Endothelial cell (in vitro differentiated cells): ENCODE measurements at places on chromosomes 4 and X. TPM values are rescaled to one million over a fixed set of nuclear protein-coding genes. Genes with fewer than 3 reads are reported as not detected.

DNA sequence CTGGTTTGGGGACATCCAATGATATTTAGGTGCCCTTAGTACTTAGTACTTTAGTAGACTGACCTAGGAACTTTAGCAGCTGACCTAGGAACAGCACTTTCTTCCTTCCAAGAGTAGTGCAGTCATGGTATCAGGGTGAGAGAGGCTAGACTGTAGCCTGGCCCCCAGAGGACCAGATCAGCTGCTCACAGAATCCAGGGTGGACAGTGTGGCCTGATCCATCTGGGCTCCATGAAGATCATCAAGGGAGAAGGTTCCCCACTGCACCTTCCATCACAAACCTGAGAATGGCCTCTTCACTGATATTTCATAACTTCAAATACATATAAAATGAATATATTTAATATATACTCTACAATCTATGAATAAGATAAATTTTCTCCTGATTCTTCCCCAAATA, 59.0 kb upstream of the TLR3 start:
- H3K36me3 ChIP-seq, result no peaks in the 10 kb centered on the region
- H3K4me1 ChIP-seq, result no peaks in the 10 kb centered on the region
- no peak overlapping the region for H3K27ac ChIP-seq
- no peaks in the 10 kb centered on the region for H3K27me3 ChIP-seq
- no peak for DNase-seq

GRCh38 chrX:39688576-39689375, 409.0 kb downstream of the BCOR start:
- peaks cover 4% of the 10 kb centered on the region for H3K4me1 ChIP-seq
- no peaks in the 10 kb centered on the region for H3K36me3 ChIP-seq
- H3K27me3 ChIP-seq, result no peaks in the 10 kb centered on the region
- DNase-seq, result peak; percentile 57
- no peak overlapping the region for H3K27ac ChIP-seq
- H3K4me3 ChIP-seq, result no peak overlapping the region

DNA sequence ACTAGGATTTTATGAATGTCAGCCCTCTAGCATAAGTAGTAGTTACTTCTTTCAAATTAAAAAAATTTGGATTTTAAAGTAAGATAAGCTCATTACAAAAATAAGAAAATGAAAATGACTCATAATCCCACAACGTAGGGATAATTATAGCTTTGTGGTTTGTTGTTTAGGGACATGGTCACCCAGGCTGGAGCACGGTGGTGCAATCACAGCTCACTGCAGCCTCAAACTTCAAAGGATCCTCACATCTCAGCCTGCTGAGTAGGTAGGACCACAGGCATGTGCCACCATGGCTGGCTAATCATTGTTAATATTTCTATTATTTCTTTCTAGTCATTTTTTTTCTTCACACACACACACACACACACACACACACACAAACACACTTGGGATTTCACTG, 57.6 kb downstream of the PLAC1 start:
- no peaks in the 10 kb centered on the region for H3K27me3 ChIP-seq
- H3K4me3 ChIP-seq, result no peak overlapping the region
- DNase-seq, result no peak
- H3K27ac ChIP-seq, result no peak overlapping the region
- H3K4me1 ChIP-seq, result no peaks in the 10 kb centered on the region

- DNase-seq, result no peak
- H3K36me3 ChIP-seq, result no peaks in the 10 kb centered on the region
- no peak overlapping the region for H3K27ac ChIP-seq
- no peaks in the 10 kb centered on the region for H3K27me3 ChIP-seq
- no peak overlapping the region for H3K4me3 ChIP-seq
Observed at GRCh38 chr4:126262665-126263064, 947.9 kb downstream of the FAT4 start.

- no peak overlapping the region for H3K4me3 ChIP-seq
- H3K27me3 ChIP-seq, result no peaks in the 10 kb centered on the region
- no peaks in the 10 kb centered on the region for H3K4me1 ChIP-seq
- H3K36me3 ChIP-seq, result no peaks in the 10 kb centered on the region
- H3K27ac ChIP-seq, result no peak overlapping the region
- no peak for DNase-seq
Observed at GRCh38 chrX:154981116-154981411, 41.5 kb downstream of the F8 start.

DNA sequence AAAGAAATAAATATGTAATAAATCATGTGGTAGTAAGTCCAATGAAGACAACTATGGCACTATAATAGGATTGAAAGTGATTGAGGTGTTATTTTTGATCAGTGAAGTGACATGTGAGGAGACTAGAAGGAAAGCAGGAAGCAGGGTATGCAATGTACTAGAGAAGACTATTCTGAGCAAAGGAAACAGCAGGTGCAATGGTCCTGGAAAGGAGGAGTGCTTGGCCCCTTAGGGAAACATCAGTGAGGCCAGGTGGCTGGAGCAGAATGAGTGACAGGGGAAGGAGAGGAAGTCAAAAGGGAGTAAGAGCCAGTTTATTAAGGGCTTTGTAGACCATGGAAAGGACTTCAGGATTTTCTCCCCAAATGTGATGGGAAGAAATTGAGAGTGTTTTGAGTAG, 207.6 kb upstream of the HCCS start:
- no peaks in the 10 kb centered on the region for H3K27me3 ChIP-seq
- DNase-seq, result no peak
- no peaks in the 10 kb centered on the region for H3K4me1 ChIP-seq

DNA sequence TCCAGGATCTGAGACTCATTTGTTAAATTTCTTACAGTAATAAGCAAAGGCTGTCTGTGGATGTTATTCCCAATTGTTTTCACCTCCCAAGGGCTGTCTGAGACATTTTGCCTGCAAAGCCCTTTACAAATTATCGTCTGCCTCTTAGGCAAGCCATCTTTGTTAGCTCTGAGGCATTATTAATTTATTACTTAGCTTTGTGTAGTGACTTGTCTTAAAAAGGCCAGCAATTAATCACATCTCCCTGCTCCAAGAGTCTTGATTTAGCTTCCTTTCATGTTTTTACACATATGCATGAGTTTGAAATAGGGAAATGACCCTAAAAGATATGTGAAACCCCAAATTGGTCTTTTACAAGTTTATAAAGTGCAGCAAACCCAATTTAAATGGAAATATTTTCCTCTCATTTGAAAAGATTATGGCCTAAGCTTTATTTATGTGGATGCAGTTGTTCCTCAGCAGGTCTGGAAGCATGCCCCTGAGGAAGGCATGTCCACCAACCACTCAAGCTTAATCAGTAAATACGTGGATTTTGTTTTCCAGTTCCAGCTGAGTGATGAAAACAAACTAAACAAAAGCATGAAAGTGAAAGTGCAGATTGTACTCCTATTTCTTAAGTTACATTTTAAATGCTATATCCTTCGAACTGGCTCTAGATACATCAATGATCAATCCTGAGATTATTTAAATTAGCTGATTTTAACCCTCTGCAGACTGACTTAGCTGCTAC, 173.6 kb upstream of the LNX1 start:
- H3K27me3 ChIP-seq, result no peaks in the 10 kb centered on the region
- H3K36me3 ChIP-seq, result no peaks in the 10 kb centered on the region
- H3K27ac ChIP-seq, result no peak overlapping the region

DNA sequence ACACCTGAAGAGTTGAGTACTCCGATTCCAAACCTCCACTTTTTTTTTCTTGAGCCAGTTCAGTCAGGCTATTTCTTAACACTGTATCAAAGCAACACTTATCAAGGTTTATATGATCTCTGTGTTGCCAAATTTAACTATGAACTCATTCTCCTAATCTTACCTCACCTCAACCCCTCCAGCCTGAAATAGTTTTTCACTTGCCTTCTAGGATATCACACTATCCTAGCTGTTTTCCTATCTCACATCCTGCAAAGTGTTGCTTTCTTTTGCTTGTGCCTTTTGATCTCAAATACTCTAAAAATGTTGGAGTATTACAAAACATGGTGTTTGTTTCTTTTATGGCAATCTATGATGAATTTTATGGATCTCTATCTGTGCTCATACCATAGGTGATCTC, 415.0 kb downstream of the CFAP47 start:
- no peaks in the 10 kb centered on the region for H3K4me1 ChIP-seq
- H3K27ac ChIP-seq, result no peak overlapping the region
- H3K36me3 ChIP-seq, result no peaks in the 10 kb centered on the region
- DNase-seq, result no peak

GRCh38 chr4:150363721-150364688, 217.9 kb upstream of the MAB21L2 start:
- peaks cover 2% of the 10 kb centered on the region for H3K27me3 ChIP-seq
- no peaks in the 10 kb centered on the region for H3K36me3 ChIP-seq
- DNase-seq, result no peak
- no peaks in the 10 kb centered on the region for H3K4me1 ChIP-seq
- no peak overlapping the region for H3K27ac ChIP-seq

DNA sequence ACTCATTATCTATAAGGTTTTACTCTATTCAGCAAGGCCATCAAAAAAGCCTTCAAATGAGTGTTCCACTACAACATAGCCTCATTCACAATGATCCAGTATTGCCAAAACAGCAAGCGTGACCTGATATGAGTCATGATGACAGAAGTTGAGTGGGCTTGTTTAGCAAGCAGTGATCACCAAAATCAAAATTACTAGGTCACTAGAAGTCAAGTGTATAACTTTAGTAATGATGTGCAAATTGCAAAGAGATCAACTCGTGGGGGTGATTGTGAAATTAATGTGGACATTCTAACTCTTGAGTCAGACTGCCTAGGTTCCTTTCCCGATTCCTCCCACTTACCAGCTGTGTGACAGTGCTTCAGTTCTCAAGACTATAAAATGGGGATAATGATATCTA, 124.5 kb downstream of the CHM start:
- H3K36me3 ChIP-seq, result no peaks in the 10 kb centered on the region
- H3K27me3 ChIP-seq, result peaks cover 4% of the 10 kb centered on the region
- H3K4me1 ChIP-seq, result no peaks in the 10 kb centered on the region
- DNase-seq, result no peak
- no peak overlapping the region for H3K4me3 ChIP-seq

DNA sequence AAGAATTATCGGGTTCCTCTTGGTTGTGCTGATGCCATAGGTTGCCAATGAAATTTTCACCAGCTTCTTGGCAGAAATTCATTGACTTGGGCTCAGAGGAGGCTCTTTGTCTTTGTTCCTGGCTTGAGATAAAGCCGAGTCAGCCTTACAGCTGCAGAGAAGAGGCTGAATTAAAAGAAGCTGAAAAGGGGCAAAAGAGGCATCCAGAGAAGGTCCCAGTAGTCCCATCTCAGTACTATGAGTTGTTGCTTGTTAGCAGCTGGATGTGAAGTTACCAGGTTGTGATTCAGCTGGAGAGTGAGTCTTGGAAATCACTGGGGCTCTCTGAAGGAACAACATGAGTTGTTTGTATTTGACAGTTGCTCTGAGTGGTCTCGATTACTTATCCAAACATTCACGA, 59.7 kb downstream of the SMAD1 start:
- no peak for DNase-seq
- H3K4me1 ChIP-seq, result peaks cover 52% of the 10 kb centered on the region

GRCh38 chr4:98092833-98093439, 50.3 kb downstream of the STPG2 start:
- no peaks in the 10 kb centered on the region for H3K4me1 ChIP-seq
- no peaks in the 10 kb centered on the region for H3K27me3 ChIP-seq
- no peaks in the 10 kb centered on the region for H3K36me3 ChIP-seq

- no peaks in the 10 kb centered on the region for H3K36me3 ChIP-seq
- DNase-seq, result no peak
- H3K27me3 ChIP-seq, result peaks cover 1% of the 10 kb centered on the region
- no peaks in the 10 kb centered on the region for H3K4me1 ChIP-seq
- no peak overlapping the region for H3K27ac ChIP-seq
- no peak overlapping the region for H3K4me3 ChIP-seq
Observed at GRCh38 chrX:149313871-149314371, 191.2 kb downstream of the IDS start.

DNA sequence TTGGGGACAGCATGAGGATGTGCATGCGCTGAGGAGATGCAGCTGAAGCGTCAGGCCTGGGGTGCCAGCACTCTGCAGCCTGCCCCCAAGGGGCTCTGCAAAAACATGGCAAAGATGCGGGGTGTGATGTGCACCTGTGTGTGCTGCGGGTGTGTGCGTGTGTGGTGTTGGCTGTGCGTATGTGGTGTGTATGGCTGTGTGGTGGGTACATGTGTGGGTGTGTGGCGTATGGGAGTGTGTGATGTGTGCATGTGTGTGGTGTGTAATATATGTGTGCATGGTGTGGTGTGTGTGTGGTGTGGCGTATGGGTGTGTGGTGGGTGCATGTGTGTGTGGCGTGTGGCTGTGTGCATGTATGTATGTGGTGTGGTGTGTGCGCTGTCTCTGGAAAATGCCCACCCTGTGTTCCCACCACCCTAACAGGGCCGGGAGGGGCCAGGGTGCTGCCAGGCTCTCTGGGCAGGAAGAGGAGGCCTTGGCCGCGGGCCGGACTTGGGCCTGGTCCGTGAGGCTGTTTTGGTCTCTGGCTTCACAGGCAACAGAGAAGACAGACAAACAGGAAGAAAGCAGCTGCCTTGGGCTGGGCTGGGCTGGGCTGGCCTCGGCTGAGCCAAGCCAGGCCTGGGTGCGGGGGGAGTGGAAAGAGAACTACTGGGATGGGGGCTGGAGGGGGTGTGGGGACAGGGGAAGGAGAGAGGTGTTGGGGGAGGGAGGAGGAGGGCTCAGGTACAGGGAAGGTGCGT, 1.1 kb upstream of the AVPR2 start:
- H3K36me3 ChIP-seq, result no peaks in the 10 kb centered on the region
- peaks cover 8% of the 10 kb centered on the region for H3K27me3 ChIP-seq
- peaks cover 27% of the 10 kb centered on the region for H3K4me1 ChIP-seq
- peak overlapping the region; percentile 70 for H3K27ac ChIP-seq
- DNase-seq, result no peak

- no peaks in the 10 kb centered on the region for H3K36me3 ChIP-seq
- no peaks in the 10 kb centered on the region for H3K4me1 ChIP-seq
- no peak for DNase-seq
- no peak overlapping the region for H3K27ac ChIP-seq
- no peak overlapping the region for H3K4me3 ChIP-seq
Observed at GRCh38 chrX:9369802-9370291, 95.0 kb upstream of the TBL1X start.

MAGEA2 gene
- total RNA-seq, result 3.5 TPM

GRCh38 chrX:47198026-47198686, 4.5 kb downstream of the UBA1 start:
- H3K4me3 ChIP-seq, result no peak overlapping the region
- H3K4me1 ChIP-seq, result peaks cover 19% of the 10 kb centered on the region
- peaks cover 6% of the 10 kb centered on the region for H3K27me3 ChIP-seq
- no peak overlapping the region for H3K27ac ChIP-seq
- peaks cover 23% of the 10 kb centered on the region for H3K36me3 ChIP-seq
- no peak for DNase-seq

- H3K27me3 ChIP-seq, result no peaks in the 10 kb centered on the region
- H3K36me3 ChIP-seq, result no peaks in the 10 kb centered on the region
- no peak overlapping the region for H3K4me3 ChIP-seq
- H3K27ac ChIP-seq, result no peak overlapping the region
Observed at GRCh38 chr4:15231265-15232091, 196.4 kb upstream of the C1QTNF7 start.

TGIF2LX gene
- total RNA-seq, result not detected

SHROOM2 gene
- 22.3 TPM for total RNA-seq

GRCh38 chr4:156378033-156378665, 424.5 kb upstream of the CTSO start:
- no peaks in the 10 kb centered on the region for H3K36me3 ChIP-seq
- no peak overlapping the region for H3K4me3 ChIP-seq
- H3K27me3 ChIP-seq, result peaks cover 1% of the 10 kb centered on the region
- H3K4me1 ChIP-seq, result no peaks in the 10 kb centered on the region
- H3K27ac ChIP-seq, result no peak overlapping the region
